ENCODE measurements at places on chromosomes 1 and 21.

GRCh38 chr1:66371233-66372005 lies 162.5 kb upstream of the SGIP1 start:
- H3K36me3 ChIP-seq, result no peaks in the 10 kb centered on the region
- H3K27ac ChIP-seq, result peak overlapping the region; percentile 29
- ATAC-seq, result peak; percentile 57
- H3K27me3 ChIP-seq, result no peaks in the 10 kb centered on the region
- H3K4me1 ChIP-seq, result peaks cover 11% of the 10 kb centered on the region

- no peak for ATAC-seq
- no peaks in the 10 kb centered on the region for H3K4me1 ChIP-seq
- H3K36me3 ChIP-seq, result no peaks in the 10 kb centered on the region
- peaks cover 20% of the 10 kb centered on the region for H3K27me3 ChIP-seq
- H3K27ac ChIP-seq, result no peak overlapping the region
Observed at GRCh38 chr1:206136241-206136640, 19.1 kb upstream of the AVPR1B start.

GRCh38 chr1:22710701-22711049 lies at the start of gene EPHB2:
Gene EPHB2 (plus strand): TSS chr1:22710839. CDS start chr1:22710983, 144 bp downstream.
- peak within 1 kb of the TSS; percentile 40 for H3K27ac ChIP-seq
- H3K36me3 ChIP-seq, result no peaks in the 10 kb centered on the region
- peak; percentile 85 for ATAC-seq
- peaks cover 26% of the 10 kb centered on the region for H3K4me1 ChIP-seq
- H3K27me3 ChIP-seq, result peaks cover 54% of the 10 kb centered on the region

DNA sequence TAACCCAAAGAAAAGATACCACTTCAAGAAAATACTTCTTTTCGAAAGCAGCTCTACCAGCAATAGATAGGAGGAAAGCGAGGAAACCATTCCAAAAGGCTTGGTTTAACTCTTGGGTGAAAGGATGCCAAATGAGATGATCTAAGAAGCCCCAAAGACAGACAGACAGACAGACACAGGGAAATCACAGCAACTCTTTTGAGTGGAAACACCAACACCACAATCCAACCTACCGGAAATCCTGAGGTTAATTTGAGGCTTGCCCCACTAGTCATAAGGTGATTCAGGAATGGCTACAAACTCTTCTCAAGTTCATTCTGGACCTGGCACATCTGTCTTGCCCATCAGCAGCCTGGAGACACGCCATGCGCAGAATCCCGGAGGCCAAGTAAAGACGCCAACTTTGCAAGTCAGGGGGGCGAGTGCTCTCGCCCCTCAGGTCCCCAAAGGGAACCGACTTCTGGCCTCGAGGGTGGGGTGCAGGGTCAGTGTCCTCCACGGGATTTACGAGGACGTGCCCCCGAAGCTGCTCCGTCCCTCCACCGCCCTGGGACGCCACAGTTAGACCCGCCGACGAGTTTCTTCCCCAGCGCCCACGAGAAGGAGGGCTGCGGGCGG lies 778 bp downstream of the EVI5 start:
- H3K36me3 ChIP-seq, result no peaks in the 10 kb centered on the region
- no peak for ATAC-seq
- no peaks in the 10 kb centered on the region for H3K27me3 ChIP-seq

DNA sequence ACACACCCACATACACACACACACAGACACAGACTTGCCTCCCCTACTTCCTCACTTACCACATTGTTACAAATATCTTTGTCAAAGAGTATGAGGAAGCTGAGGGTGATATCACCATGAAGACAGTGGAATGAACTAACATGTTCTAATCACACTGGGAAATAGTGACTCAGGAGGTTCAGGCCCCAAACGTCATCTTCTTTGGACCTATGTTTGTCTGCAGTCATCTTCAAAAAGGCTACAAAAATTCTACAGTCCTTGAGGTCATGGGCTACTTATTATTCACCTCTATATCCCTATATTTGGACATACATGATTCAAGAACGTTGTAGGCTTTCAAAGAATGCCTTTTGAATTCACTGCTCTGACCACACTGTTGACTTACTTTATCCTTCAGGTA lies 2.1 kb upstream of the LCE2C start:
- no peaks in the 10 kb centered on the region for H3K27me3 ChIP-seq
- H3K36me3 ChIP-seq, result no peaks in the 10 kb centered on the region
- no peak for ATAC-seq
- no peaks in the 10 kb centered on the region for H3K4me1 ChIP-seq

DNA sequence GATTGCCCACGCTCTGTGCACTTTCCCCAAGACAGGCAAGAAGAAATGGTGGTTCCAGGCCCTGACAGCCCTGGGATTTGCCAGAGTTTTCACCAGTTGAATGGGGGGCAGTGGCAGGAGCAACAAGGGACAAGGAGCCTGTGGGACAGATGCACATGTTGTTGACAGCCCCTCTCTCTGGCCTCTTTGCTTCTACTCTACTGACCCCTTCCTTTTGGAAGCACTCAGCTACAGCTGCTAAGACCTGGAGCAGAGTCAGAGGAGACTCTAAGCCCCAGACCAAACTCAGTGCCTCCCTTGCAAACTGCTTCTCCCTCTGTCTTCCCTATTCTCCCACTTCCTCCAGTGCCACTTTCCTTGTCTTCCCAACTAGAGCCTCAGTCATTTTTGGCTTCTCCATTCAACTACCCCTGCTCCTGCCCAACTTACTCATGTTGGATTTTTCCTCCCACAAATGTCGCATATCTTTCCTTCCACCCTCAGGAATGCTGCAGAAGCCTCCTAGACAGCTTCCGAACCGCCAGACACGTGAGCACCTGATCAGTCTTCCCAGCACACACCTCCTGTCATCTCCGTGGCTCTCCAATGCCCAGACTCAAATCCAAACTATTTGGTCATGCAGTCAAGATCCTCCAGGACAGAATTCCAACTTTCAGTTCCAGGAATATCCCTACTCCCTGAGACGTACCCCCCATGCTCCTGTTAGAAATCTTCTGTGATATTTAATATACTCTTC lies 9.1 kb downstream of the INKA2 start:
- ATAC-seq, result no peak
- no peak overlapping the region for H3K4me3 ChIP-seq
- no peak overlapping the region for H3K27ac ChIP-seq
- H3K27me3 ChIP-seq, result no peaks in the 10 kb centered on the region
- no peaks in the 10 kb centered on the region for H3K36me3 ChIP-seq

GRCh38 chr21:32248571-32249461 lies 30.0 kb downstream of the MIS18A start:
- H3K27ac ChIP-seq, result no peak overlapping the region
- H3K36me3 ChIP-seq, result no peaks in the 10 kb centered on the region
- H3K27me3 ChIP-seq, result no peaks in the 10 kb centered on the region
- ATAC-seq, result no peak
- peaks cover 4% of the 10 kb centered on the region for H3K4me1 ChIP-seq

DNA sequence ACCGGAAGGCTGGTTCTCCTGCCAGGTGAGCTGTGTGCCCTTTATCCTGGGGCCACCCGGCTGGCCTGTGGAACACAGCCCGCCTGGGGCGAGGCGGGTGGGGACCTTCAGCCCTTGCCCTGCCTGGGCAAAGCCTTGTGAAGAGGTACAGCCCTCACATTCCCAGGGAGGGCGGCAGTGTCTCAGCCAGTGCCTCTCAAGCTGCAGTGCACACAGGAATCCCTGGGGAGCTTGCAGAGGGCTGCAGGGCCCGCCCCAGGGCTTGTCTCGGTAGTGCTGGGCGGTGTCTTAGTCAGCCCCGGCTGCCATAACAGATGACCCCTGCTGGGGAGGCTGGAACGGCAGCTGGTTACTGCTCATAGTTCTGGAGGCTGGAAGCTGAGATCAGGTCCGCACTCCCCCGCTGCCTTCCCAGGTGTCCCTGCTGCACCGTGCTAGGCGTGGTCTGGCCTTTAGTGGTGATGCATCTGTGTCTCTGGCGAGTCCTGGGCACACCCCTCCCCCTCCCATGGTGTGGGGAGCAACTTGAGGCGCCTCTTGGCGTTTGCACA lies 12.6 kb downstream of the DFFB start:
- no peak for ATAC-seq
- no peak overlapping the region for H3K4me3 ChIP-seq
- no peak overlapping the region for H3K27ac ChIP-seq
- no peaks in the 10 kb centered on the region for H3K4me1 ChIP-seq
- H3K36me3 ChIP-seq, result peaks cover 88% of the 10 kb centered on the region
- no peaks in the 10 kb centered on the region for H3K27me3 ChIP-seq

GRCh38 chr1:64234714-64235113 lies 31.3 kb downstream of the UBE2U start:
- ATAC-seq, result no peak
- no peak overlapping the region for H3K4me3 ChIP-seq
- H3K27me3 ChIP-seq, result no peaks in the 10 kb centered on the region

- H3K27me3 ChIP-seq, result no peaks in the 10 kb centered on the region
- H3K4me1 ChIP-seq, result no peaks in the 10 kb centered on the region
- H3K4me3 ChIP-seq, result no peak overlapping the region
- H3K36me3 ChIP-seq, result no peaks in the 10 kb centered on the region
- no peak overlapping the region for H3K27ac ChIP-seq
Observed at GRCh38 chr1:60847855-60848582, 234.3 kb upstream of the NFIA start.

GRCh38 chr1:30172299-30172694 lies 551.1 kb downstream of the MATN1 start:
- no peaks in the 10 kb centered on the region for H3K4me1 ChIP-seq
- H3K36me3 ChIP-seq, result no peaks in the 10 kb centered on the region
- no peak for ATAC-seq
- H3K4me3 ChIP-seq, result no peak overlapping the region
- H3K27ac ChIP-seq, result no peak overlapping the region

DNA sequence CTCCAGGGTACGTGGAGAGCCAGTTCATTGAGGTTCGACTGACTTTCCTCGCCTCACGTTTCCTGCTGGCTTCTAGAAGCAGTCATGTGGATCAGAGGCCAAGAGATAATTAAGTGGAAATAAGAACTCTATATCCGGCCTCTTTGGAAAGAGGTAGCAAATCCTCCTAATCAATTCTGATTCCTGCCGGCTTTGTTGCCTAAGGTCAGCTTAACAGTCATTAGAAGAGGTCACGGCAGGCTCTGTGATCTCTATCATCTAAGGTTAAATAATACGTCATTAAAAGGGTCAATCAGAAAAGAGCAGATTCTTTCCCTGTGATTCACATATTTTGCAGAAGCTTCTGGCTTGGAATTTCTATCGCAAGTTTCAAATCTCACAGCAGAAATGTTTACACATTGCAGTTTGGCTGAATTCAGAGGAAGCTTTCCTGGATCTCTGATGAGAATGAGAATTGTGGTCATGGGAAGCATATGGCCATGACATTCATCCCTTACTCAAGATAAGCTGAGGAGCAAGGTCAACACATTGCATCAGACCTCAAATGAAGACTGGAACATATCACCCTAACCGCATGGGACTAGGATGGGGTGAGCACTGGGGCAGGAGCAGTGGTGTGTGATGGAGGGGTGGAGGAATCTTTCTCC lies 189.4 kb downstream of the PBX1 start:
- H3K4me3 ChIP-seq, result no peak overlapping the region
- peak; percentile 91 for ATAC-seq
- H3K27me3 ChIP-seq, result no peaks in the 10 kb centered on the region
- H3K4me1 ChIP-seq, result peaks cover 28% of the 10 kb centered on the region
- H3K27ac ChIP-seq, result peak overlapping the region; percentile 89

GRCh38 chr1:92410706-92411105 lies 76.0 kb downstream of the GFI1 start:
- no peaks in the 10 kb centered on the region for H3K4me1 ChIP-seq
- H3K4me3 ChIP-seq, result no peak overlapping the region
- H3K27ac ChIP-seq, result no peak overlapping the region
- no peak for ATAC-seq
- no peaks in the 10 kb centered on the region for H3K27me3 ChIP-seq

- no peak overlapping the region for H3K27ac ChIP-seq
- no peak overlapping the region for H3K4me3 ChIP-seq
- no peaks in the 10 kb centered on the region for H3K27me3 ChIP-seq
- no peaks in the 10 kb centered on the region for H3K36me3 ChIP-seq
- ATAC-seq, result no peak
Observed at GRCh38 chr1:56494306-56494705, 85.1 kb downstream of the PLPP3 start.

DNA sequence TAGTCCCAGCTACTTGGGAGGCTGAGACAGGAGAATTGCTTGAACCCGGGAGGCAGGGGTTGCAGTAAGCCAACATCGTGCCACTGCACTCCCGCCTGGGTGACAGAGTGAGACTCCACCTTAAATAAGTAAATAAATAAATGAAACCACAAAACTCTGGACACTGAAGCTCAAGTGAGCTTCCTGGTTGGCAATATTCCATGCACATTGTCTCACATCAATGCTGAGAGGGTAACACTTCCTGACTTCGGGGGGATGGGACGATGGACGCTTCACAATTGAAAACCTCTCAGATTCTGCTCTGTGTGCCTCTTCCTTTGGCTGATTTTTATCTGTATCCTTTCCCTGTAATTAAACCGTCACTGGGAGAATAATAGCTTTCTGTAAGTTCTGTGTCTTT lies 70.0 kb upstream of the ZNF644 start:
- no peaks in the 10 kb centered on the region for H3K36me3 ChIP-seq
- H3K27me3 ChIP-seq, result no peaks in the 10 kb centered on the region
- H3K27ac ChIP-seq, result no peak overlapping the region
- H3K4me3 ChIP-seq, result no peak overlapping the region
- no peak for ATAC-seq

DNA sequence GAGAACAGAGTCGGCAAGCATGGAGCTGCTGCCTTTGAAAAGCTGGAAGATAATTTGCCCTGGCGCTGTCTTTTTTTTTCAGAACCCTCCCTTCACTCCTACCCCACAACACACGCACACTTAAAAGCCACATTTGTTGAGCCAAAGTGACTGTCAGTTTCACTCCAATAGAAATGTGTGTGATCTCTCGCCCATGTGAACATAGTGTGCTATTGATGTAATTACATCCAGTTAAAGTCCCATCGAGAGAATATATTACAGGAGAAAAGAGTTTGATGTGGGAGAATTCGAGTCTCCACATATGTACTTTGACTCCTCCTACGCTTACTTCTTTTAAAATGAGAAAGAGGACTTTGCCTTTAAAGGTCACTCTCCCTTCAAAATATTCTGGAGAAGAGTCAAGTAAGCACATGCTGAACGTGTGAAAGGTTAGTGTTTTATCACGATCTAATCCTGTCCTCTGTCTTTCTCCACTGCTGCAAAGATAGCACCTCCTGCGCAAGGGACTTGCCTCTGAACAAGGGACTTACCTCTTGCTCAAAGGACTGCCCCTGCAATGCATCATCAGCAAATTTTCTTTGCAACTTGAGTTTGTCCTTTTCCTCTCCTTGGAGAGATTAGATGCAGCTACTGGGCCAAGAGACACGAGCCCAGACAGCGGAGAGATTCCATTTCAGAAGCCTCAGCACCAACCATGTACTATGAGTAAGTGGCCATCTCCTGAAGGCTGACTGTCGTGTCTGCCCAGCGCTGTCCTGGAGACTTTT lies 613.9 kb downstream of the PTPRU start:
- no peak overlapping the region for H3K27ac ChIP-seq
- H3K27me3 ChIP-seq, result peaks cover 86% of the 10 kb centered on the region
- no peaks in the 10 kb centered on the region for H3K36me3 ChIP-seq
- no peak overlapping the region for H3K4me3 ChIP-seq

DNA sequence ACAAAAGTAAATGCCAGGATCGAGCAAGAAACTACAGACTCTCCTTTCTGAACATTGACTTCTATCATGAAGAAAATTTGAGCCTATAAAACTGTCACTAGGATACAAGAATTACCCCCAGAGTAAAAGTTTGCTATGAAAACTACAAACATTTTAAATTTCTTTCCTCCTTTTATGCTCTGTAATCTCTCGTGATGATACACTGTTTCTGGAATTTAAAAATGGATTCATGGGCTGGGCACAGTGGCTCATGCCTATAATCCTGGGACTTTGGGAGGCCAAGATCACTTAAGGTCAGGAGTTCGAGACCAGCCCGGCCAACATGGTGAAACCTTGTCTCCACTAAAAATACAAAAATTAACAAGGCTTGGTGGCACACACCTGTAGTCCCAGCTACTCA lies 181.3 kb downstream of the ZNF281 start:
- H3K4me3 ChIP-seq, result no peak overlapping the region
- H3K27me3 ChIP-seq, result no peaks in the 10 kb centered on the region
- H3K27ac ChIP-seq, result no peak overlapping the region

All from gastroesophageal sphincter (tissue), 4 donors.